Stimulated activated CD8-positive, alpha-beta memory T cell treated with anti-CD3 and anti-CD28 coated beads, Interleukin-2, amount 100 ng/mL, for 48 hours (primary cell): ENCODE measurements at places on chromosomes 11 and 22.
A peak's percentile ranks its signal among the peaks of the same experiment; 100 is the strongest.

- no peak for DNase-seq
These were observed 765.4 kb downstream of the BRD1 start for GRCh38 chr22:49062155-49062801.

DNA sequence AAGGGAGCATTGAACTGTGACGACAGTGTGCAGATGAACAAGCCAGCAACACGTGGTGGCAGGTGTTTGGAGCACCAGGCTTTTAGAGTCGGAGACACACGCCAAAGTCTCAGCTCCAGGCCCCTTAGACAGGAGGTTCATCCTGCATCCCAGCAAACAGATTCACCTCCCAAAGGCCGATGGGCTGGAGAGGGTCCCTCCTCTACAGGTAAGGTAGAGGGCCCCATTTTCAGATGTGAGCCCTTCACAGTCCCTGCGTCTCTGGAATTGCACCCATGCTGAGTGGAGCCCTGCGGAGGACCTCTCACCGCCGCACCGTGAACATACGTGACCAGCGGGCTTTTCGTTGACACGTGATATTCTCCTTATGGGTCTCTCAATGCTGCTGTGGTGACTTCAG, 109.0 kb upstream of the B3GAT1 start:
- no peak for DNase-seq

DNA sequence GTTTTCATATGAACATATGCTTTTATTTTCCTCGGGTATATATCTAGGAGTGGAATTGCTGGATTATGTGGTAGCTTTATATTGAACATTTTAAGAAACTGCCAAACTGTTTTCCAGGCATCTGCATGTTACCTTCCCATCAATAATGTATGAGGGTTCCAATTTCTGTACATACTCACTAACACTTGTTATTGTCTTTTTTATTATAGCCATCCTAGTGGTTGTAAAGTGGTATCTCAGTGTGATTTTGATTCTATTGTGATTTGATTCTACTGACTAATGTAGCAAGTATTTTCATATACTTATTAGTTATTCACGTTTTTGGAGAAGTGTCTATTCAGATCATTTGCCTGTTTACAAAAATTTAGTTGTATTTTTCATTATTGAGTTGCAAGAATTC, 2.0 kb downstream of the ANO5 start:
- DNase-seq = no peak

GRCh38 chr11:57649826-57650738, at the start of gene YPEL4:
YPEL4 (minus strand) TSS chr11:57649912; CDS start chr11:57647107, 2,805 bp downstream.
- no peak for DNase-seq

DNA sequence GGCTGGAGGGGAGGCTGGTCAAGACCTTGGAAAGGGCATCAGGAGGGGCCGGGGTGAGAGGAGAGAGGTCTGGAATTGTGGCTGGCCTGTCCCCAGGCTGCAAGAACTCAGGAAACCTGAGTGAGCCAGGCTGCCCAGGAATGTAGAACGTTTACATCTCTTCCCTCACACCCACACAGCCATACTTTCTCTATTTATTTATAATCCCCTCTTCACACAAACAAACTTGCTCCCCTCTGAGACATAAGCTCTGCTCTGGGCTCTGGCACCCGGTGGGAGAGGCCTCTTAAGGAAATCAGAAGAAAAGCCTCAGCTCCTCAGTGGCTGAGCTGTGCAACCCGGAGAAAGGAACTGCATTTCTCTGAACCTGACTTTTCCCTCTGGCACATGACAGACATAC, 5.5 kb downstream of the CHRDL2 start:
- DNase-seq = no peak

DNA sequence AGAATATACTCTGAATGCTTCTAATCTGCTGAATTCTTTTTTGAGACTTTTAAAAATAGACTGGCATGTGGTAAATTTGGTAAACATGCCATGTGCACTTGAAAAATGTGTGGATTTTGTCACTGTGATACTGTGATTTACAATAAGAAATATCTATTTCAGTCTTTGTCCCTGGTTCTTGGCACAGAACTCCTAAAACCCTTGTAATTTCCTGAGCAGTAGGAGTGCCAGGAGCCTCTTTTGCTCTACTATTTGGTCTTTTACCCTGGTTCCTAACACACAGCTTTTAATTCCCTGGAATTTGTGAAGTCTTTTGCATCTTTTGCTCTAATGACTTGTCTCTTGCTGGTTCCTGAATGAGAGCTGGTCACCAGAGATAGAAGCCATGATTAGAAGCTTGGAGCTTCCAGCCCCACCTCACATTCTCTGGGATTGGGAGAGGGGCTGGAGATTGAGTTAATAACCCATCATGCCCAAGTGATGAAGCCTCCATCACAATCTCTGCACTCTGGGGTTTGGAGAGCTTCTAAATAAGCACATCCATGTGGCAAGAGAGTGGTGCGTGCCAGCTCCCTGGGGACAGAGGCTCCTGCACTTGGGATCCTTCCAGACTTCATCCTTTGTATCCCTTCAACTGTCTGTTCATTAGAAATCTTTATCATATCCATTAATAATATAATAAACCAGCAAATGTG, 27.2 kb upstream of the SYT13 start:
- DNase-seq = no peak

- peak; percentile 37 for DNase-seq
These were observed at the start of gene TLCD5 for GRCh38 chr11:120324932-120325810. TLCD5 (plus strand) TSS chr11:120325299; CDS start chr11:120327442, 2,143 bp downstream.

DNA sequence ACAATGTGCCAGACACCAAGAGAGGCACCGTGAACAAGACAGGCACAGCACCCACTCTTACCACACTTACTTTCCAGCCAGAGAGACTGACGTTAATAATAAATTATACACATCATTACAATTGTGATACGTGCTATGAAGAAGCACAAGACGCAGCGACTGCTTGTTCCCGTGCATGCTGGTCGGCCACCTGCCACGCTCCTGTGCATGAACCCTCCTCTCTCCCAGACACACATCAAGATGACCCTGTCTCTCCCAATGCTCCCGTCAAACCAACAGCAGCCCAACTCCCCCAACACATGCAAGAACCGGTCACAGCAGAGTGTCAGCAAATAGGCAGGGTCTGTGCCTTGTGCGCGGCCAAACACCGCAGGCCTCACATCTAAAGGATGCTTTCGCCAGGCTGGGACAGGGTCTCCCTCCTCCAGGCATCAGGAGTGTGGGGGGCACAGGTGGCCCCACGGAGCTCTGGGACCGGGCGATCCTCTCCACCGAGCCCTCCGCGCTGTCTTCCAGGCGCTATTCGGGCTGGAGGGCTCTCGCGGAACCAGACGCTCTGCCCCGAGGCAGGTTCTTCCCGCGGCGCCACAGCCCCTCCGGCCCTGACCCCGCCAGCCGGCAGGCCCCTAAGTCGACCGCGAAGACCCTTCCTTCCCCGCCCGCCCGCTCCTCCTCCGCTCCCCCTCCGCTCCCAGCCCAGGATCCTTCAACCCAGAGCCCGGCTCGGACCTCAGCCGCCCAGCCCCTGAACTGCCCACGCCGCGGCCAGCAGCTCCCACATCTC, 533 bp downstream of the SERGEF start:
- no peak for DNase-seq

GRCh38 chr11:3841426-3842350, 929 bp upstream of the RHOG start:
- no peak for DNase-seq

DNA sequence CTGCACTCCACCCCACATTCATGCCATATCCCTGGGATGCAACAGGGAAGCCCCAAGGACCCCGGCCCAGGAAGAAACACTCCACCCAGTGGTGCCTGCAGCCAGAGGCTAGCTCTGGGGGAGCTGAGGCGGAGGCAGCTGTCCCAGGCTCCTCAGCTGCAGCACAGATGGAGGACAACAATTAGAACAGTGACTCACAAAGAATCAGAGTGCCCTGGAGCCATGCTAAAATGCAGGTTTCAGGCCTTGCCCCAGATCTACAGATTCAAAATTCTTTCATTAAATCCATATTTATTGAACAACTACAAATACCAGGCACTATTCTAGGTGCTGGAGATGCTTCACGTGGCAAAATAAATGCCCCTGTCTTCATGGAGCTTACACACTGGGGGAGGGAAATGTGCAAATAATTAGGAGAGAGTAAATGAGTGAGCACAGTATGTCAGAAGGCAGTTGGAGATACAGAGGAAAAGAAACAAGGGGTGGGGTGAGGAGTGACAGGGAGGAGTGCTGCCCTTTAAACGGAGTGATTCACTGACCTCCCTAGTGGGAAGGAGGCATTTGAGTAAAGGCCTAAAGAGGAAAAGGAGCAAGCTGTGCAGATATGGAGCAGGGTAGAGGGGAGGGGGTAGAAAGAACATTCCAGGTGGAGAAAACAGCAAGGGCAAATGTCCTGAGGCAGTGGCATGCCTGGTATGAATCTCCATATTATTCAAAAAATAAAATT, 73.3 kb upstream of the CSNK2A3 start:
- DNase-seq = no peak

- no peak for DNase-seq
These were observed 25.2 kb upstream of the CCND1 start for GRCh38 chr11:69615545-69616278.

- DNase-seq = no peak
These were observed 1.1 kb downstream of the FAT3 start for GRCh38 chr11:92225568-92226330.

GRCh38 chr11:65576232-65576866, 496 bp downstream of the EHBP1L1 start:
- DNase-seq = no peak

GRCh38 chr11:4511282-4512245, 29.1 kb downstream of the OR52K1 start:
- DNase-seq = no peak

DNA sequence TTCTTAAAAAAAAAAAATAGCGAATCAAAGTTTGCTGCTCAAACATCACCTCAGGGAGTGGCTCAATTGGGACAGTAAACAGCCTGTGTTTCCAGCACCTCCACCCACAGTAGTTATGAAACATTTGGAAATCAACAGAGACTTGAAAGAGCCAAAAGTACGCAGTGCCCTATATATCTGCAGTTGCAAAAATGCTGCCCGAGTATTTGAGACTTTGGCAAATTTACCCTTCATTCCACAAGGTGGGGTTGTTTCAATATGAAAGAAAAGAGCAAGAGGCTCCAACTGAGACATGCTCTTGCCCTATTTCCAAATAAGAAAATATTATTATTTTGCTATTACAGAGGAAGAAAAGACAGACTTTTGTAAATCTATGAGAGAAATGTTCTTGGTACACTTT, 851.1 kb upstream of the RAG2 start:
- no peak for DNase-seq

DNA sequence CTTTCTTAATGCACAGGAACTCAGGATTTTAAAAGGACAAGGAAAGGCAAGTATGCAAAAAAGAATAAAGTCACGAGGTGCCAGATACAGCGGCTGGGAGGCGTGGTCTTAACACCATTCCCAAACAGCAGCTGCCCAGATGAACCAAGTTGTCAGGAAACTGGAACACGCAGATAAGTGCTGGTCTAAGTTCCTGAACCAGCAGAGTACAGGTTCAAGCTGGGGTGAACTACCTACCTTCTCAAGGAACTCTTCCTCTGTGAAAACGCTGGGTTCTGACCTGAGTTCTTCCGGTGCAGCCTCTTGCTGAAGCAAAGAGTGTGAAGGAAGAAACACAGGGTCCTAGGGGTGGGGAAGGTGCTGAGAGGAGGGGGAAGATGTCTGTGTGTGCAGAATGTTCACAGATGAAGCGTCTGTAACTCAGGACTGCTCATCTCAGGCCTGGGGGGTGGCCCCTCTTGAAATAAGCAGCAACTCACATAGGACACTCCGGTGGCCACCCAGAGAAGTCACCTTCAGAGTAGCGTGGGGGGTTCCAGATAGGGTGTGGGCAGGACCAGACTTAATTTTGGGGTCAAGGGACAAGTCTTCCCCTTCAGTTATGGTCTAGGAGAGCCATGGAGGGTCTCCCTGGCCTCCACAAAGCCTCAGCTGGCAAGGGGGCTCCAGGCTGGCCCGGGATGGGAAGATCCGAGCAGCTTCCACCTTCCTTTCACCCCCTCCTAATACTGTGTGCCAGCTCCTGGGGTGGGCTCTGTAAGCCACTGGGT, 3.2 kb downstream of the TPST2 start:
- no peak for DNase-seq

DNA sequence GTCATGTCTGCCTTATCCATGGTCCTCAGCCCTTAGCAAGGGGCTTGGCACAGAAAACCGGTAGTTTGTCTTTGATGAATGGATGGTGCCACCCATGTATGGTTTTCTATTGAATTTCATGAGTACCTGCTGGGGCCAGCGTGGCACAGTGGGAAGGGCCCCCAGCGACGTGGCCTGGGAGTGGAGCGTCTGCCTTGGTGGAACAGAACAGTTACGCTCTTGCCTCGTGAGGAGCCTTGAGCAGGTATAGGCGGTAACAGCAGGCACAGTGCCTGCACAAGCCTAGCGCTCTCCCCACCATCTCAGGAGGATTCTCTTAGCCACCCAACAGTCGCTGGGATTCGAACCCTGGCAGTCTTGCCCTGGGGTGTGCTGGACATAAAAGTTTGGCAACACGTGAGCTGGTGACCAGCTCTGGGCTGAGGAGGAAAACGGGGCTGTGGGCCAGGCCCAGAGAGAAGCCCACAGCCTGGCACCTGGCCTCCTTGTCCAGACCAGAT, 3.0 kb upstream of the SSH3 start:
- DNase-seq = no peak

GRCh38 chr11:77073328-77074001, 6.7 kb downstream of the CAPN5 start:
- no peak for DNase-seq

- no peak for DNase-seq
These were observed 115.8 kb upstream of the PITPNB start for GRCh38 chr22:28034760-28035401.

GRCh38 chr11:34810107-34810562, 106.0 kb downstream of the APIP start:
- DNase-seq = no peak

GRCh38 chr11:12274056-12274455, 103.3 kb upstream of the PARVA start:
- DNase-seq = no peak
